ENCODE measurements at places on chromosomes 6 and 20. TPM values are rescaled to one million over a fixed set of nuclear protein-coding genes. Genes with fewer than 3 reads are reported as not detected.
A peak's percentile ranks its signal among the peaks of the same experiment; 100 is the strongest.

- H3K4me3 ChIP-seq, result no peak overlapping the region
- no peak overlapping the region for H3K27ac ChIP-seq
- H3K4me1 ChIP-seq, result peaks cover 6% of the 10 kb centered on the region
- no peaks in the 10 kb centered on the region for H3K36me3 ChIP-seq
- H3K27me3 ChIP-seq, result no peaks in the 10 kb centered on the region
Measured at GRCh38 chr20:45917790-45918141, 5.8 kb upstream of the PLTP start.

GRCh38 chr6:20623761-20624160 is 89.5 kb downstream of the CDKAL1 start:
- no peaks in the 10 kb centered on the region for H3K27me3 ChIP-seq
- H3K4me1 ChIP-seq, result peaks cover 37% of the 10 kb centered on the region
- no peak overlapping the region for H3K4me3 ChIP-seq
- H3K36me3 ChIP-seq, result no peaks in the 10 kb centered on the region

GRCh38 chr20:39245685-39246311 is 283.7 kb downstream of the DHX35 start:
- H3K27ac ChIP-seq, result no peak overlapping the region
- H3K4me1 ChIP-seq, result no peaks in the 10 kb centered on the region
- H3K4me3 ChIP-seq, result no peak overlapping the region
- no peaks in the 10 kb centered on the region for H3K36me3 ChIP-seq
- no peaks in the 10 kb centered on the region for H3K27me3 ChIP-seq

GRCh38 chr6:119686240-119686639 is 336.7 kb upstream of the MAN1A1 start:
- DNase-seq, result no peak
- H3K36me3 ChIP-seq, result no peaks in the 10 kb centered on the region
- H3K4me1 ChIP-seq, result no peaks in the 10 kb centered on the region
- H3K27ac ChIP-seq, result no peak overlapping the region
- no peaks in the 10 kb centered on the region for H3K27me3 ChIP-seq
- no peak overlapping the region for H3K4me3 ChIP-seq

DNA sequence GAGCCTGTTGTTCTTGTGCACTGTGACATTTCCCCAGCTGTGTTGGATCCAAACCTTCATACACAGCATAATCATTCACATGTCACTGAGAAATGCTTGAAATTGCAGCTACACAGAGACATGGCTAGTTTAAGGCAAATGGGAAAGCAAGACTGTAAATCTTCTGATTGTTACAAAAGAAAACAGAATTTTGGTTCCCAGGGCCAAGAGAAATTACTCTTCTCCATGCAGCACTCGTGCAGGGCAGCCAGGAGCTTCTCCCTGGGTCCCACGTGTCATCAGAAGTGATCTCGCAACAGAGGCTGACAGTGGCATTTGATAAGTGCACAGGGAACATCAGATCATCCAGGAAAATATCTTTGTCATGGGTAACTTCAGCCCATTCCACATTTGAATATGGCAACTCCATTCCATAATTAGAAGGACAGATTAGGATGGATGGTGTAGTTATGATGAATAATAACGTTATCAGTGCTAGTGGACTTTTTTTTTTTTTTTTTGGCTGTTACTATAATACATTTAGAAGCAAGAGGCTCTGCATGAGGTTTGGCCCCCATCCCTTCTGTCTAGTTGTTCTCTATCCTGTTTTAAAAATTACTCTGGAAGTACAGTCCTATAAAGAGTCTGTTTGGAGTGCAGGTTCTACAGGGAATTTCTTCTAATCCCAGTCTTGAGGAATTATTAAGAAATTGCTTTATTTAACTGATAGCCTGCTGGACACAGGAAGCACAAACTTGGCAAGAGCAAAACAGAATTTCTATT is 571.0 kb upstream of the NOX3 start:
- H3K27ac ChIP-seq, result no peak overlapping the region
- no peak overlapping the region for H3K4me3 ChIP-seq
- no peaks in the 10 kb centered on the region for H3K27me3 ChIP-seq
- no peaks in the 10 kb centered on the region for H3K4me1 ChIP-seq
- no peak for DNase-seq
- H3K36me3 ChIP-seq, result no peaks in the 10 kb centered on the region

GRCh38 chr6:54291146-54291545 is 17.1 kb upstream of the TINAG start:
- H3K36me3 ChIP-seq, result no peaks in the 10 kb centered on the region
- peak; percentile 87 for DNase-seq
- peaks cover 36% of the 10 kb centered on the region for H3K4me1 ChIP-seq
- H3K27ac ChIP-seq, result peak overlapping the region; percentile 57

The NUDT3 gene
- 8.9 TPM for polyA plus RNA-seq
